ENCODE measurements at places on chromosomes 6 and 20.

DNA sequence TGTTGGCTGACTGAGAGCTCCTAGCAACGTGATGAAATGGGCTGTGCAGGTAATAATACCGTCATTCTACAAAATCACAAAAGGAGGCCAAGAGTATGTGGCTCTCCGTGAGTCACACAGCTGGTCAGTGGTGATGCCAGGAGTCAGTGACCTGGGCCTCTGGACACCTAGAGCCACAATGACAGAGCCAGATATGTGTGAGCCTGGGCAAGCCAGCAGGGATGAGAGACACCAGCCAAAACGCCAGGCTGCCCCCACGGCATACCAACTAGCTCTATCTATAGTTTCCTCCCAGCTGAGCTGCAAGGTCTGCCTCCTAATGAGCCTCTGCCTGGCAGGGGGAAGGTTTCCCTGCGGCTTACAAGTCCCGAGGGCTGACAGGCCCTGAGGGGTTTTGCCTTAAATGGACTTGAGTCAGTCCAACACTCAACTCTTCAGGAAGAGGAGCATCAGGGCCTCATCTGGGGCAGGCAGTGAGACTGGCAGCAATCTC lies 70.0 kb downstream of the CPNE5 start:
- H3K36me3 ChIP-seq = no peaks in the 10 kb centered on the region
- H3K4me3 ChIP-seq = peak overlapping the region; percentile 58
- H3K27ac ChIP-seq = peak overlapping the region; percentile 92
- no peaks in the 10 kb centered on the region for H3K27me3 ChIP-seq
- H3K4me1 ChIP-seq = peaks cover 34% of the 10 kb centered on the region

- peaks cover 25% of the 10 kb centered on the region for H3K36me3 ChIP-seq
- DNase-seq = no peak
- H3K27ac ChIP-seq = no peak overlapping the region
- no peak overlapping the region for H3K4me3 ChIP-seq
- no peaks in the 10 kb centered on the region for H3K27me3 ChIP-seq
- H3K4me1 ChIP-seq = no peaks in the 10 kb centered on the region
These were observed 21.7 kb downstream of the KIZ start for GRCh38 chr20:21147593-21147992.

DNA sequence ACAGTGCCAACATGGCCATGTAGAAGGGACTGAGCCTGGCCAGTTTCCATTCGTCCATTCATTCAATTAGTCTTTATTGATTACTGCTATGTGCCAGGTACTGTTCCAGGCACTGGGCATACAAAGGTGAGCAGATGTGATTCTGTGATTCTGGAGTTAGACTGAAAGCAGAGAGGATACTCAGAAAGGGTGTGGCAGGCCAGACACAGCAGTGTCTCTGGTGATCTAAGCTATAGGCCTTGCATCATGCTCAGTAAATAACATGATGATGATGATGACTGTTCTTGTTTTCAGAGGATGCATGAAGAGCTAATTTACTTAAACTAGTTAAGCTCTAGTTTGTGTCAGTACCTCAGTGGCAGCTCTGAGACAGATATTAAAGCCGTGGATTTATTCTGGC lies 31.4 kb upstream of the FUCA2 start:
- no peaks in the 10 kb centered on the region for H3K27me3 ChIP-seq
- H3K4me3 ChIP-seq = no peak overlapping the region
- H3K4me1 ChIP-seq = peaks cover 85% of the 10 kb centered on the region
- H3K36me3 ChIP-seq = peaks cover 3% of the 10 kb centered on the region

- no peak overlapping the region for H3K27ac ChIP-seq
- no peaks in the 10 kb centered on the region for H3K4me1 ChIP-seq
- H3K27me3 ChIP-seq = peaks cover 8% of the 10 kb centered on the region
- no peaks in the 10 kb centered on the region for H3K36me3 ChIP-seq
- no peak for DNase-seq
These were observed 18.3 kb upstream of the GPRC6A start for GRCh38 chr6:116847227-116847626.

DNA sequence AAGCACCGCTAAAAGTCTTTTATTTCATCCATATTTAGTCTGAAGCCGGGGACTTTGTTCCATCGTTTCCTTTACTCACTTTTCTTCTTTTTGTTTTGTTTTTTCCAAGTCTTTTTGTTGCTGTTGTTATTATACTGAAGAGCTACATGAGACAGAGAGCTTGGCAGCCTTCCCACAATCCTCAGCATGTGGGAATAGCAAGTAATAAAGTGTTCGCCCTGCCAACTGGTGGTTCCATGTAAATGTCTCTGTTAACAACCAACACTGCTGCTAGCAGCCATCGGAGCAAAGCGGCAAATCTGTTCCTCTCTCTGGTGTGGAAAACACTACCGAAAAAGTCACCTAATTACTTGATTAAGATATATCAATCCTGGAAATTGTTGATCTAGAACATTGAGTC lies 437.8 kb upstream of the ID4 start:
- no peaks in the 10 kb centered on the region for H3K36me3 ChIP-seq
- no peak overlapping the region for H3K27ac ChIP-seq
- H3K4me3 ChIP-seq = no peak overlapping the region
- no peaks in the 10 kb centered on the region for H3K4me1 ChIP-seq
- no peak for DNase-seq

GRCh38 chr6:106026748-106027715 lies 59.1 kb upstream of the PRDM1 start:
- no peaks in the 10 kb centered on the region for H3K36me3 ChIP-seq
- DNase-seq = no peak
- peaks cover 10% of the 10 kb centered on the region for H3K4me1 ChIP-seq
- H3K4me3 ChIP-seq = no peak overlapping the region
- no peak overlapping the region for H3K27ac ChIP-seq

GRCh38 chr6:85971238-85971637 lies 328.6 kb upstream of the SYNCRIP start:
- H3K27me3 ChIP-seq = no peaks in the 10 kb centered on the region
- DNase-seq = no peak
- no peak overlapping the region for H3K27ac ChIP-seq
- no peak overlapping the region for H3K4me3 ChIP-seq
- H3K36me3 ChIP-seq = no peaks in the 10 kb centered on the region
- no peaks in the 10 kb centered on the region for H3K4me1 ChIP-seq

GRCh38 chr6:127131772-127132376 lies 13.4 kb downstream of the RSPO3 start:
- H3K4me3 ChIP-seq = no peak overlapping the region
- H3K4me1 ChIP-seq = no peaks in the 10 kb centered on the region
- H3K36me3 ChIP-seq = no peaks in the 10 kb centered on the region
- peaks cover 37% of the 10 kb centered on the region for H3K27me3 ChIP-seq

- no peak overlapping the region for H3K27ac ChIP-seq
- H3K36me3 ChIP-seq = no peaks in the 10 kb centered on the region
- DNase-seq = no peak
- peaks cover 88% of the 10 kb centered on the region for H3K27me3 ChIP-seq
- no peak overlapping the region for H3K4me3 ChIP-seq
These were observed 4.6 kb upstream of the NKX2-2 start for GRCh38 chr20:21518292-21518991.

DNA sequence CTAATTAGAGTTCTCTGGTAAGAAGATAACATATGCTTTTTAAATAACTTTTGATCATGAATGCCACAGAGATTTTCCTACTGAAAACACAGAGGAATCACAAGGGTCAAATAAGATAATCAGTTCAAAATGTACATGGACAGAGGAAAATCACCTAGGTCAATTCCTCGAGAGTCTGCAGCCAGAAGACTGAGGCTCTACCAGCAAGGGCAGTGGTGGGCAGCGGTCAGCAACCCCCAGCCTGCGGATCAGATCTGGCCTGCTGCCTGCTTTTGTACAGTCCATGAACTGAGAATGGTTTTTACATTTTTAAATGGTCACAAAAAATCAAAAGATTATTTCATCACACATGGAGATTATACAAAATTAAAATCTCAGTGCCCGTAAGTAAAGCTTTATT lies 79.0 kb downstream of the FYN start:
- H3K4me3 ChIP-seq = peak overlapping the region; percentile 76
- H3K27ac ChIP-seq = peak overlapping the region; percentile 95

DNA sequence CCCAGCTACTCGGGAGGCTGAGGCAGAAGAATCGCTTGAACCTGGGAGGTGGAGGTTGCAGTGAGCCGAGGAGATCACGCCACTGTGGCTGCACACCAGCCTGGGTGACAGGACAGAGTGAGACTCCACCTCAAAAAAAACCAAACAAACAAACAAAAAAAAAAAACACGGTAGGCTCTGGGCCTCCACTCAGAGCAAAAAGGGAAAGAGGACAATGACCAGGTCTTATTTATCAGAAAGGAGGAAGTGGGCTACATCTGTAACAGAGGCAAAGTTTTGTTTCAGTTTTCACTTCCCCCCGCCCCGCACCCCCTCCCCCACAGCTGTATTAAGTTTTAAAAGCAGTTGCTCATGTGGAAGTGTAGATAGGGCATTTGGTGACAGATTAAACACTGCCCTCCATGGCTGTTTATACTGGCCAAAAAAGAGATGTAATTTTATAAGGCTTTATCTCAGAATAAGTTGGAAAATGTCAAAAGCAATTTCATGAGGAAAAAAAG lies 114.6 kb downstream of the RCAN2 start:
- DNase-seq = no peak
- no peak overlapping the region for H3K27ac ChIP-seq
- no peak overlapping the region for H3K4me3 ChIP-seq

DNA sequence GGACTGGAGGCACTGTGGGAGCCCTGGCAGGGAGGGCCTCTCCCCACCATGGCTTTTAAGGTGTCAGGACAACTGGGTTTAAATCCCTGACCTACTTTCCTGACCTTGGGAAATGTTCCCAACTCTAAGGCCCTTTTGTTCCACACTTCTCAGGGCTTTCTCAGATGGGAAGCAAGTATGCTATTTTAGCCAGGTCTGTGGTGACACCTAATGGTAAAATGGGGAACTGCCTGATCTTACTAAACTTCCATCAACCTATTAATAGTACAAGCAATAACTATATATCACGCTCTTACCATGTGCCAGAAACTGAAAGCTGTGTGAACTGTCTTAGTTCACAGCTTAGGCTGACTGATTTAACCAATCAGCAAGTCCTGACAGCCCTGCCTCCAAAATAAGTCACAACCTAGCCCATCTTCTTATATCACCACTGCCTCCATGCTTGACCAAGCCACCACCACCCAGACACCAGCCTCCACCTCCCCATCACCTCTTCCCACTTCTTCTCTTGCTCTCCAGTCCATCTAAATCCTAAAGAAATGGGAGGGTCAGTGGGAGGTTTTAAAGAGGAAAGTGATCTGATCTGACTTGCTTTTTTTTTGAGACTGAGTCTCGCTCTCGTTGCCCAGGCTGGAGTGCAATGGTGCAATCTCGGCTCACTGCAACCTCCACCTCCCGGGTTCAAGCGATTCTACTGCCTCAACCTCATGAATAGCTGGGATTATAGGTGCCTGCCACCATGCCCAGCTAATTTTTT lies 6.9 kb upstream of the BLCAP start:
- no peaks in the 10 kb centered on the region for H3K36me3 ChIP-seq
- H3K27ac ChIP-seq = no peak overlapping the region
- peaks cover 4% of the 10 kb centered on the region for H3K4me1 ChIP-seq
- peak; percentile 37 for DNase-seq

GRCh38 chr20:36270744-36271638 lies 34.7 kb downstream of the AAR2 start:
- DNase-seq = no peak
- no peak overlapping the region for H3K27ac ChIP-seq
- no peaks in the 10 kb centered on the region for H3K36me3 ChIP-seq
- no peak overlapping the region for H3K4me3 ChIP-seq

DNA sequence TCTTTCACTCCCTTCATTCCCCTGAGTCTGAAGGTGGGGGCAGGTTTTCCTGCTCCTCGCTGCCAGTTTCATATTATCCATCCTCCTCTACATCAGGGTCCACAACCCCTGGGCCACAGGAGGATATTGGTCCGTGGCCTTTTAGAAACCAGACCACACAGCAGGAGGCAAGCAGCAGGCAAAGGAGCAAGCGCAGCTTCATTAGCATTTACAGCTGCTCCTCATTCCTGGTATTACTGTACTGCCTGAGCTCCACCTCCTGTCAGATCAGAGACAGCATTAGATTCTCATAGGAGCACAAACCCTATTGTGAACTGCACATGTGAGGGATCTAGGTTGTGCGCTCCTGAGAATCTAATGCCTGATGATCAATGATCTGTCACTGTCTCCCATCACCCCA lies 380.3 kb downstream of the ARHGAP18 start:
- H3K36me3 ChIP-seq = no peaks in the 10 kb centered on the region
- DNase-seq = no peak
- H3K4me3 ChIP-seq = no peak overlapping the region
- H3K27ac ChIP-seq = no peak overlapping the region
- no peaks in the 10 kb centered on the region for H3K4me1 ChIP-seq

- no peak for DNase-seq
- H3K4me3 ChIP-seq = no peak overlapping the region
- H3K27ac ChIP-seq = peak overlapping the region; percentile 44
- H3K4me1 ChIP-seq = peaks cover 28% of the 10 kb centered on the region
- H3K36me3 ChIP-seq = peaks cover 19% of the 10 kb centered on the region
These were observed 306.4 kb downstream of the CDKAL1 start for GRCh38 chr6:20840675-20841074.

DNA sequence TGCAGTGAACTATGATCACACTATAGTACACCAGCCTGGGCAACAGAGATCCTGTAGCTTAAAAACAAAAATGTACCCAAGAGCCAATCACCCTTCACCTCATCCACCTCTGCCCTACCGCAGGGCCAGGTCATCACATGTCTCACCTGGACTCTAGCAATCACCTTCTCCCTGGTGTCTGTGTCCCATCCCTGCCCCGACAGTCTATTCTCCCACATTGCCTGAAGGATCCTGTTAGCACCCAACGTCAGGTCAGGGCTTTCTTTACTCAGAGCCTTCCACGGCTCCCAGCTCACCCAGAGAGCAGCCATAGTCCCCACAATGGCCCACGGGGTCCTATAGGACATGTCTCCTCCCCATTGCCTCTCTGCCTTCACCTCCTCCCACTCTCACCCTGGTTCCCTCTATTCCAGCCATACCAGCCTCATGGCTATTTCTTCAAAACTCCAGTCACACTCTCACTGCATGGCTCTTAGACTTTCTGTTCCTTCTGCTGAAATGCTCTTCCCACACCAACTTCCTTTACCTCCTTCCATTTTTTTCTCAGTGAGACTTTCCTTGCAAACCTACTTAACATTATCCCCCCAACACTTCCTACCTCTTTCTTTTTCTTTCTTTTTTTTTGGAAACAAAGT lies 22.5 kb upstream of the ARFGEF2 start:
- no peaks in the 10 kb centered on the region for H3K36me3 ChIP-seq
- H3K4me3 ChIP-seq = no peak overlapping the region
- H3K27ac ChIP-seq = no peak overlapping the region
- DNase-seq = no peak
